ENCODE measurements at places on chromosomes 2 and 18.

DNA sequence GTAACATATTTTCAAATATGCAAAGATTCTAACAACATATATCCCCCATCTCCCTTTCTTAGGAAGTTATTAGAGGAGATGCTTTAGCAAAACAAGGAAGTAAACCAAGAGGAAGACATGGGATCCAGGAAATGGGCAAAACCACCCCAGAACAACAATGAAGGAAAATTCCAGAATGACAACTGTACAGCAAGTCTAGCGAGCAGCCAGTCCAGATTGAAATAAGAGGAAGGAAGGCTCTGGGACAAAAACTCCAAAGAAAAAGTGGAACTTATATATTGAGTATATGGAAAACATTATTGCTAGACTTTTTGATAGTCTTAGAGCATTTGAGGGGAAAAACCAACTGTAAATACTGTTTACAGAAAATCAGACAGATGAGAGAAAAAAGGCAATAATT is 2.9 kb upstream of the ARPC2 start:
- no peak for DNase-seq

DNA sequence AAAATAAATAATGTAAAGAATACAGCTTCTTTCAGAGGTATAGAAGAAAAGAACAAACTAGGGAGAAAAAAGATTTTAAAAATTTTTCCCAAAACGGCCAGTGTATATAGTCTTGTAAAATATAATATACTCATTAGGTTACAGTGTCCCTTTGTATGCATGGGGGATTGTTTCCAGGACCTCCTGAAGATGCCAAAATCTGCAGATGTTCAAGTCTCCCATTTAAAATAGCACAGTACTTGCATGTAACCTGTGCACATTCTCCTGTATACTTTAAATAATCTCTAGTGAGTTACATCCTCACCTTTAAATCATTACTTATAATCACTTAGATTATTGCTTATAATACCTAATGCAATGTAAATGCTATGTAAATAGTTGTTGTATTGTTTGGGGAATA is 80.6 kb upstream of the LRRTM4 start:
- DNase-seq, result no peak

- DNase-seq, result no peak
These were observed 112.5 kb downstream of the VIT start for GRCh38 chr2:36809069-36809445.

DNA sequence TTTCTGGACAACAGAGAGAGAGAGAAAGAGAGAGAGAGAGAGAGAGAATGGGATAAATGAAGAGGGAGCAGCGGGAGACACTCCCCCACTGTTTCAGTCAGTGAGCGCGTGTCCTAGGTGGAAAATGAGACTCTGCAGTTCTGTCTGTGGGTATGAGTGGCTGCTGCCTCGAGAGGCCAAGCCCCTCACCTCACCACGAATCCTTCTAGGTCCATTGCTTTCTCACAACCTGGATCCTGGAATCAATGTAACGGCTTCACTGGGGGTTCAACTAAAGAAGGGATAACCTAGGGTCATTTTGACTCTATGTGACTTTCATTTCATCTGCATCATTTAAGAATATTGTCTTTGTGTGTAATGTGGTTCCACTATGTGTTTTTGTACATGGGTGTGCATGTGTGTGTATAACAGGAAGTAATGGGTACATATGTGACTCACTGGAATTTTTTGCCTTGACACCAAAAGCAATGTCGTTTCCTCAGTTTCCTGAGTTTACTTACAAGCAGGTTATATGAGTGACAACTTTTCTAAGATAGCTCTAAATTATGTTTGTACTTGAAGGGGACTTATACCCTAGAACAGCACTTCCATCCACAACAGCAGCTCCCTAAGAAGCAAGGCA is 221.4 kb upstream of the TRIB2 start:
- no peak for DNase-seq

DNA sequence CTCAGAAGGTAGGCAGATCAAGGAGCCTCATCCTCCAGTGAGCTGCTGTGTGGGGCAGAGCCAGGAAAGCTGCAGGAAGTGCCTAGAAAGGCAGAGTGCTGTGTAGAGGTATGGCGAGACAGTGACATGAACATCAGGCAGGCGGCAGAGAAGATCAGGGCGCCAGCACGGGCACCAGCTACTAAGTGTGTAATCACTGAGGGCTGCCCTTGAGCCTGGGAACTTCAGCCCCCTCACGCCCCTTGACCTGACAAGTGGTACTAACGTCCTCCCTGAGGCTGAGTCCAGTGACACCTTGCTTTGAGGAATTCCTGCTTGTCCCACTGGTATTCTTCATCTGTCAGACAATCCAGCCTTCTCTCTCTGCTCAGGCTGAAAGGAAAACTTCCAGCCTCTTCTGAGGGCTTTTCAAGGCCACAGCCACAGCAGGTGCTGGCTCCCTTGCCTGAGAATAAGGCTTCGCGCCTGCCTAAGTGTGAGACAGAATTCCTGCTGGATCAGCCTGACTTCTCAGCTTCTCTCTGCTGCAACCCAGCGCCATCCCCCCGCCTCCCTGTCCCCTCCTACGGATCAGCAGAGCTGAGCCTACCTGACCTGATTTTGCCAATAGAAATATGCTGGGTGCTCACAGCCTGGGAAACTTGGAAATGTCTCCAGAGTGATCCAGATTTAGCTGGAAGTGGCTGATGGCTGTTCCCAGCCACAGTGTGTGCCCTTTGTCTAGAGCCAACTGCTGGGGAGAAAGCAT is 148.0 kb downstream of the SMAD7 start:
- no peak for DNase-seq
